ENCODE measurements at places on chromosomes 1 and 21.

GRCh38 chr1:91617285-91617765, 116.7 kb downstream of the CDC7 start:
- no peak for DNase-seq

DNA sequence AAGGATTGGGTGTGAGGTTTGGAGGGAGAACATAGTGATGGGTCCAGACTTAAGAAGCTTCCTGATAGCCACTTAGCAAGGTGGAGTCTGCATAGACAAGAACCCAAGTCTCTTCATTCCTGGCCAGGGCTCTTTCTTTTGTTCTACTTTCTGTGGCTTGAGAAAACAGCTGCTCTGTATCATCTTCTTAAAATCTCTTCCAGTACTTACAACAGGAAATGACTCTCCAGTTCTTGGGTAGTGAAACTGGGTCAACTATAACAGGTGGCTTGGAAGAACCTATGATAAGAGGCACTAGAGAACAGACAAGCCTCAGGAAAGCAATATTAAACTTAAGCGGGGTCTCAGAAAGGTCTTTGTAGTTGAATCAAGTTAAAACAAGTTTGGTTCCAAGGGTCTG, 148.1 kb upstream of the USP24 start:
- DNase-seq, result peak; percentile 8

DNA sequence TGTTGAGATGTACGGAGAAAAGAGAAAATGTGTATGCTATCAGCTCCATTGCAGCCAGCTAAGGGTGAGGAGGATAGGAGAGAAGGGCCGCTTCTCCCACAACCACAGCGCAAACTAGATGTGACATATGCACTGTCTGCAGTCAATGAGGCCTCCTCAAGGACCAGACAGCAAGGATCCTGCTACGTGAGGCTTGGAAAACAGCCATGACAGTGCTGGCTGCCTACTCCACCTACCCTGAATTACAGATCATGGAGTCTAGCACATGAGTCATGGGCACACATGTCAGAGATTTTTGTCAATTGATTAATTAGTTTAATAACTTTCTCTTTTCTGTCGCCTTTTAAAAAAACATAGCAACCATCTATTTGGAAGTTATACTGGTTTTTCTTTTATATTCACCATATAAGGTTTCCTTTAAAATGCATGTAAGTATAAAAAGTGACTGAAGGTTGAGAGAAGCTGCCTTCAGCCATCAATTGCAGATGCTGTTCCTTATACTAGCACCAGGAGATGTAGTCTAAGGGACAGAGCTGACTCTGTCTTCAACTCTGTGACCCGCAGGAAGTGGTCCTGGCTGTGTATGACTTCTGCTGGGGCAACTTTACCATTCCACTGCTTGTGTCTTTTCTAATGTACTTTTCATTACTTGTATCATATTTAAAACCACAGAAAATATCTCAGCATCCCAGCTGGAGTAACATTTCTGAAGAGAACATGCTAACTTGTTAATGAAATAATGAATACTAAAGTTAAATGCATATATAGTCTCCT, 3.1 kb downstream of the VPS26C start:
- no peak for DNase-seq

DNA sequence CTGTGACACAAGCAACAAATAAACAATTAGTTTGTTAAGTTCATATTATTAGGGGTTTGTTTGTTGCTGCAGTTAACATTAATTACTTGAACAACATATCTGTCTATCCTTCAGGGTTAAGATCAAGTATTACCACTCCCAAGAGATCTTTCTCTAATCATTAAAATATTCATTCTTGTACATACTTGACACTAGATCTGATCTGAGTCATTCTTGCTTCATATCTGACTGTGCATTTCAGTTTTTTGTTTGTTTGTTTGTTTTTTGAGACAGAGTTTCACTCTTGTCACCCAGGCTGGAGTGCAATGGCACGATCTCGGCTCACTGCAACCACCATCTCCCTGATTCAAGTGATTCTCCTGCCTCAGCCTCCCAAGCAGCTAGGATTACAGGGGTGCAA, 613.3 kb upstream of the PLXNA2 start:
- DNase-seq, result no peak

GRCh38 chr1:196214866-196215265, 393.4 kb downstream of the KCNT2 start:
- no peak for DNase-seq

DNA sequence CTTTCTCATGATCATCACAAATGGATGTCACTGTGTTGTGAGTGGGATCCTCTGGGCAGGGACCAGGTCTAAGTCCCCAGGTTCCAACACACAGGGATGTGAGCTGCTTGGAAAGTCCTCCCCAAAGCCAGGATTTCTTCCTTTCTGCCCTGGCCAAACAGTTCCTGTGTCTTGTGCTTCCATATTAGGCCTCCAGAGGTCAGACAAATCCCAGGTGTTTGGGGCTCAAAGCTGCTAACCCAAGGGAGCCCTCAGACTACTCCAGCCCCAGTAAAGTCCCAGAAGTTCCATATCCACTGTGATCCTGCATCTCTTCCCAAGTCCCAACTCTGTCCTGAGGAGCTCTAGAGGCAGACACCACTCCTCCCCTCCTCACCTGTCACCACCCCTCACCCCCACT, 27.7 kb upstream of the MAGOH start:
- no peak for DNase-seq

- no peak for DNase-seq
Measured at GRCh38 chr1:20792196-20792595, 5.1 kb upstream of the HP1BP3 start.

DNA sequence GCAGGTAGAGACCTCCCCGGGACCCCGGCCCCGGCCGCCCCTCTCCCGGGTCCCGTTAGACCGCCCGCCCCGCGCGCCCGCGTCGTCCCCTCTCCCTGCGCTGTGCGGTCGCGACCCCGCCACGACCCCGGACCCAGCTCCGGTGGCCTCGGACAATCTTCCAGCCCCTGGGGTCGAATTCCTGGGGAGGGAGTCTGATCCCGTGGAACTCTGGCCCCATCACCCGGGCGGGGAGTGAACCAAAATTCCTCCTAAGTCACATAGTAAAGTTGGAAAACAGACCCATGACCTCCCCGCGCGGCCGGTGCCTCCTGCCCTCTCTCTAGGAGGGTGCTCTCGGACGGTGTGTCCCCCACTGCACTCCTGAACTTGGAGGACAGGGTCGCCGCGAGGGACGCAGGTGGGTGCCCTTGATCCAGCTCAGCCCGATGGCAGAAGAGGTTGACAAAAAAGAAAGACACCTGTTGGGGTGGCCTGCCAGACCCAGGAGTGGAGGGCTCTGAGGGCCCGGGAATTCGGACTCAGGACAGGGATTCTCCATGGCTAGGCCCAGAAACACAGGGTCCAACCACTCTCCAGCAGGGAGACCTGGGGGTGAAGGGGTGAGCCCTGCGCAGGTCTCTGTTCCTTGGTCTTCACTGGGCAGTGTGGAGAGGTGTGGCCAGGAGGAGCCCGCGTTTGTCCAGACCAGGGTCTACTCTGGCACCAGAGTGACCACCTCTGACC, 451 bp downstream of the ADAMTSL4 start:
- DNase-seq, result no peak

GRCh38 chr1:223887747-223888418, 42.1 kb upstream of the TP53BP2 start:
- DNase-seq, result no peak

DNA sequence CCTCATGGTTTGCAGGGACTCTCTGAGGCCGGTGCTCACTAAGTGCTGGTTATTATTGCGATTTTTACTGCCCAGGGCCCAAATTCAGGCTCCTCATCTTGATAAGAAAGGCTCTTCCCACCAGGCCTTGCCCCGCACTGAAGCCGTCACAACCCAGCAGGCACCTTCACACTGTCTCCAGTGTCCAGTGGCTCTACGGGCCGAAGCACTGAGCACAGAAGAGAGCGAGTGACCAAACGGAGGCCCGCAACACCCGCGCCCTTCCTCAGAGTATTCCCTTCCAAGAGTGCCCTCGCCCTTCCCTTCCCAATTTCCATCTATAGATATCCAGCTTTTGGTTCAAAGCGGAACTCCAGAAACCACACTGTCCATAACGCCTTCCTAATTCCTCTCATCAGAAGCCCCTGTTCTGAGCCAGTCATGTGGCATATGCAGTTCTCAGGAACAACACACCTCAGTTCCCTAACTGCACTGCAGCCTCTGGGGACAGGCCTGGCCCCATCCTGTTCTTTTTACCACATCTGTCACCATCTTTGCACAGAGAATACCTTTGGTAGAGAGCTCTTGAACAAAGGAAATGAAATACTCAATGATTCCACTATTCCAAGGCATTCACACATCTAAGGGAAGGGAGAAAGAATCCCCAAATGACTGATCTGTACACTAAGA, 15.1 kb downstream of the FALEC start:
- DNase-seq, result no peak

DNA sequence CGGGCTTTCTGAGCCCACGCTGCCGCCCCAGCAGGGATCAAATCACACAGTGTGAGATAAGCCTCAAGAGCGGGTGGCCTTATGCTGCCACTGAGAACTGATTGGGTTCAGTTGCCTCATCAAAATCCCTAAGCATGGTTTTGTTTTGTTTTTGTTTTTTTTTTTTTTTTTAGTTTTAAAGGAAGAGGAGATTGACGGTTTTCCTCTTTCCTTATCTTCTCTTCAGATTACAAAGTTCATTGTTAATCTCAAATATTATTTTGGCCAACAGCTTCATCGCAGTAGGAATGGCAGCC, 651 bp downstream of the COA6 start:
- DNase-seq, result no peak

DNA sequence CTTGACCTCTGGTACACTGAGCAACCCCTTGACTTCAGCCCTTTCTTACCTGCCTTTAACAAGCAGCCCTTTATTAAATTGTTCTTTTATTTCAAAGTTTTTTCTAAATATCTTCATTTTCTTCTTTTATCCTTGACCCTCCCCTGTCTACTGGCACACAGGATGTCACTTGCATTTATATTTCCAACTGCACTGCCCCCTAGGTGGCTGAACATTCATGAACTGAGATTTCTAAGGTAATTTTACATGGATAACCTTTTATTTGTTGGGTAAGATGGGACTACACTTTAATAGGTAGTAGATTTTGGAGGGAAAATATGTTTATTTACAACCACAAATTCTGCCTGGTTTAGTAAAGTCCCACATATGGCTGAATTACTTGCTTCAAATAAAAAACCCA, 190.0 kb downstream of the ATP6V1G3 start:
- DNase-seq, result no peak

DNA sequence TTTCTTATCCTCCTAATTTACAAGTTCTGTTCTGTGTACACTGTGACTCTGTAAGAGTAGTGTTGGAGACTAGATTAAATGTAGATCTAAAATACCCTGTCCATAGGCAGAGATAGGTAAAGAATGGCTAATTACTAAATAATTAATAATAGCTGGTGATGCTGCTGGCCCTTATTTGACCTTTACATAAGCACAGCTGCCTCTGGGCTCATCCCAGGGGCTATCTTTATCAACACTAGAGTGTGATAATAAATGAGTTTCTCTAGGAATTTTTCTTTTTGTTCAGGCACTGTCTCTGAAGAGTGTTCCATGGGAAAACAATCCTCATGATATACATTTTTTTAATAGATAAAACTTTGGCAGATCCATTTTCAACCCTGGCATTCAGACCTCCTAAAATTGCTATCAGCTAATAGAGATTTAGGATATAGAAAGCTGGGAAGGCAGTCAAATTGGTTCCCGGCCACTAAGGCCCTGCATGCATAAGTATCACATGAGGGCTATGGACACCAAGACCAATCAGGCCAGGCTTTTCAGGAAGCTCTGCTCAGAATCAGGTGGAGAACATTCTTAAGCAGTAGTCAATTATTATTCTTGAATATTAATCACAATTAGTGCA, 107.2 kb downstream of the ROR1 start:
- no peak for DNase-seq

DNA sequence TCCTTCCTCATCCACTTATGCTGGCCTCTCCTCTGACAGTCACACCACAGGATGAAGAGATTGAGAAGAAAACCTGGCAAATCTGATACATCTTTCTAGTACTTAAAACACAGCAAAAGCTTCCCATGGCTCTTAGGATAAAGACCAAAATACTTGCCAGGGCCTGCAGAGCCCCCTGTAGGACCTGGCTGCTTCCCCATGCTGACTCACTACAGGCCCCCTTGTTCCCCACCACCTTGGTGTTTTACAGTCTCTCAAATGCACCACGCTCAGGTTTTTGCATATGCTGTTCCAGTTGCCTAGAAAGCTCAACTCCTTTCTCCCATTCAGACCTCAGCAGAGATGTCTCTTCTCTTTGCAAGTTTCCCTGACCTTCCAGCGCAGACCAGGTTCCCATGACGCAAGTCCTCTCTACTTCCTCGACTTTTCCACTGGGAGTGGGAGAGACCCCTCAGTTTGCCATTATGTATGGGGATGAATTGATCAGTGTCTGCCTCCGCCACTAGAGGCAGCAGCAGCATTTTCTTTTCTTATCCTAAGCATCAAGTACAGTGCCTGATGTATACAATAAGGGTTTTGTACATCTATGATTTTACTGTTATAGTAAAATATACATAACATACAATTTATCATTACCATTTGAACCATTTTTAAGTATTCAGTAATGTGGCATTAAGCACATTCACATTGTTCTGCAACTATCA, 113.8 kb upstream of the C8B start:
- DNase-seq, result no peak

DNA sequence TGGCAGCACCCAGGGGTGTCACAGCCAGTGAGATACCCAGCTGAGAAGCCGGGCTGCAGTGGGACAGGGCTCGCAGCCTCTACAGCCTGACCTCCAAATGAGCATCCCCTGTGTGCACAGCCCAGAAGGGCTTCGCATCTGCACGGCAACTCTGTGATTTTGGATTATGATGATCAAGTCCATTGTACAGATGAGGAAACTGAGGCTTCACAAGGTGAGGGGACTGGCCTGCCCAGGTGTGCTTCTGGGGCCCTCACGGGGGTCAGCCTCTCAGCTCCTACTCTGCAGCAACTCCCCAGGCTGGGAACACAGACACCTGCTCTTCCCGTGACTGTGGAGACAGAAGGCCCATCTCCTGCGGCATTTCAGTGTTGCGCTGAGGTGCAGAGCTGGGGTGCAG, 8.8 kb upstream of the HES5 start:
- DNase-seq, result no peak

DNA sequence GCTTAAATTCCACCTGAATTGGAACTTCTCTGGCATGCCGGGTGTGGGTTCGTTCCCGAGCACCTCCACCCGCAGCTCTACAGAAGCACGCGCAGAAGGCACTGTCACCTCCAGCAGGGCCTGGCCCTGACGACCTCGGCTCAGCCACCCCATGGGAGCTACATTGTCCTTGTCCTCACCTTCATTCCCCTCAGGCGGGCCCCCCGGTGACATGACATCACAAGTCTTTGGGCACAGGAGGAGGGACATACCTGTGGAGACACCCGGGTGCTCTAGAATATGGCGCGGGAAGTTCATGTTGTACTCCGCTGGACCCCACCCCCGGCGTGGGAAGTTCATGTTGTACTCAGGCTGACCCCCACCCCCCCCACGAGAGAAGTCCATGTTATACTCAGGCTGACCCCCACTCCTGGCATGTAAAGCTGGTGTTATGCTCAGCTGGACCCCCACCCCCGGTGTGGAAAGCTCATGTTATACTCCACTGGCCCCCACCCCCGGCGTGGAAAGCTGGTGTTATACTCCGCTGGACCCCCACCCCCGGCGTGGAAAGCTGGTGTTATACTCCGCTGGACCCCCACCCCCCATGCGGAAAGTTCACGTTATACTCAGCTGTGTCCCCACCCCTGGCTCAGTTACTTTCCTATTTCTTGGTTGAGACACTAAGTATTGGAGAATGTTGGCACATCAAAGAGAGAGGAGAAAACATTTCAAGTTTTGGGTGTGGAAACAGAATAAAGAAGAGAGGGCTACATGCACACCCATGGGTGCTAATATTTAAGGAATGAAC, 37.6 kb downstream of the UMODL1 start:
- no peak for DNase-seq
